Endothelial cell of umbilical vein (primary cell): ENCODE measurements at places on chromosomes 5 and 9. TPM values are rescaled to one million over a fixed set of nuclear protein-coding genes. Genes with fewer than 3 reads are reported as not detected.
A peak's percentile ranks its signal among the peaks of the same experiment; 100 is the strongest.

DNA sequence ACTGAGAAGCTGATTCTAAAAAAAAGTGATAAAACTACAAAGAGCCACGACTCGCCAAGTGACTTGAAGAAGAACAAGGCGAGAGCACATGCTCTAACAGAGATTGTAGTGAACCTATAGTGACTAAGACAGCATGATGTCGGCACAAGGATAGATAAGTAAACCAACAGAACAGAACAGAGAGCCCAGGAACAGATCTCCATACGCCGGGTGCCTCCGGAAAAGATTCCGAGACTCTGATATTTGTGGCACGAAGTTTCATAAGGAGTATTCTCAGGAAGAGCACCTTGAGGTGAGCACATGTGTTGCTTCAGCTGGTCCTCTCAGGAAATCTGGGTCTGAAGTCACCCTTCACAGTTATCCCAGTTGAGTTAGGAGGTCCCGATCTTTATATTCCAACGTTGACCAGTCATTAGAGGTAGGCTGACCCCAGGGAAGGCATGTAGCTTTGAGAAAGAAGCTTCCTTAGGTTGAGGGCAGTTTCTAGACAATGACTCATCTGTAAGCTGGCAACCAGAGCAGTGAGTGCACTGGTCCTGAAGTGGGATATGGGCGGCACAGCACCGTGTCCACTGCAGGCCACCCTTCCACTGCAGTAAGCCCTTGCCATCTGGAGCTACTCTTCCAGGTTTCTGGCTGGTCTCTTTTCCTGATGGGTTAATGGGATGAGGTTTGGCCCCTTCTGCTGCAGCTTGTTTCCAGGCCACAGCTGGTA lies 13.6 kb upstream of the CLK4 start:
- DNase-seq = no peak

- no peak for DNase-seq
These were observed 222.3 kb downstream of the ARRDC3 start for GRCh38 chr5:91160714-91161285.

GRCh38 chr9:5838884-5839571 lies 6.1 kb upstream of the ERMP1 start:
- peak; percentile 55 for DNase-seq

DNA sequence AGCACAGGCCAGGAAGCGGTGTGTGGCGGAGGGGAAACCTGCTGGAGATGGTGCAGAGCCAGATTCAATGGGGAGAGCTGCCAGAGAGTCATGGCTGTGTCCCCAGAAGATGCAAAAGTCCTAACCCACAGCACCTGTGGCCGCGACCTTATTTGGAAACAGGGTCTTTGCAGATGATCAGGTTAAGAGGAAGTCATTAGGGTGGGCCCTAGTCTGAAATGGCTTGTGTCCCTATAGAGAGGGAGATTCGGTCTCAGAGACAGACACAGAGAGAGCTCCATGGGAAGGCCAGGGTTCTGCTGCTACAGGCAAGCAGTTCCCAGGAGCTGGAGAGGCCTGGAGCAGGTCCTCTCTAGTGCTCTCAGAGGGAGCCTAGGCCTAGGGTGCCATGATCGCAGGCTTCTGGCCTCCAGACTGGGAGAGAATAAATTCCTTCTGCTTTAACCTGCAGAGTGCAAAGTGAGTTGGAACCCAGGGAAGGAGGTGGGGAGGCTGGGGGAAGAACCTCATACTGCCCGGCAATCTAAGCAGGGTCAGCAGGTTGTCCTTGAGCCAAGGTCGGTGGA lies 1.9 kb upstream of the LPCAT1 start:
- no peak for DNase-seq

DNA sequence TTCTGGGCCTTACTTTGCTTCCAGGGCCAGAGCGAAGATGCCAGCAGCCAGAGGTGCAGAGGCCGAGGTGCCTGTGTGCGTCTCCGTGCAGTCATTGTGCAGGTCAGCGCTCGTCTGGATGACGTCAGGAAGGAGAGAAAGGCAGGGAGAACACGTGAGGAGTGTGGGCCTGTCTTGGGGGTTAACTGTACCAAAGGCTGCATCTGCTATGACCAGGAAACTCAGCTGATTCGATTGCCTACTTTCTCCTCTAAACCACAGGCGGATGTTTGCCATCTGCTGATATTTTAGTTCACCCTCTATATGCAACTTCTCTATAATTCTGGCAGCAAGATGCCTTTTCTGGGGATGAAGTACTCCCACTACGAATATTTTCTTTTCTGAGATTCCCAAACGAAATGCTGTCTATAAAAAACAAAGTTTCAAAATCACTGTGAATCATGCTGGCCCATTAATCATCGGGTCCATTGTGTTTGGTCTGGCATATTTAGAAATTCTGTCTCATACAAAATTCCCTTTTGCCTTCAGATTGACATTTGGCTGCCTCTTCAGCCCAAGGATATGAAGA lies 24.8 kb downstream of the PCSK1 start:
- peak; percentile 89 for DNase-seq

DNA sequence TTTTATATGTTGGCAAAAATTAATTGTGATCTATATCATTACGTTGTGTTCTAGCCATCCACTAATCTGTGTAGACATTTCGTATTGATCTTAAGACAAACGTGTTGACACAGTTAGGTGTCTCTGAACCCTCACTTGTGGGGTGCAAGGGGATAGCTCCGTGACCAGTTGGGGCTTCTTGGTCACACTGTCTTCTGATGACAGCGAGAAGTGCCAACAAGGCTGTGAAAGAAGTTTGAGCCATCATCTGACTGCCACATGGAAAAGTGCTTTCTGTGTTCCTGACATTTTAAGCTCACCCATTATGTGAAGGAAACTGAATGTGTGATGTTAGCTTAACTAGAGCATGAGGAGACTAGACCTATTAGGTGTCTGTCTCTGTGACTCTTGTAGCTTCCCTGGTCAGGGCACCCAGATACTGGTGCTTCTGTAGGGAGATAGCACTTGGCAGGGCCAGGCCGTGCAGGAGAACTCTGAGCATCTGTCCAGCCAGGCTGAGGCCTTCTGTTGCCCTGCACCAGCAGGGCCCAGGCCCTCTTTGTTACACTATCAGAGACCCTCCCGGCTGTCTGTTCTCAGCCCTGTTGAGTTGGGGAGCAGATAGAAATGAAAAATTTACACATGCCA lies 52.8 kb upstream of the PHF2 start:
- no peak for DNase-seq

GRCh38 chr9:21985964-21986667 lies 8.1 kb downstream of the CDKN2A start:
- no peak for DNase-seq

DNA sequence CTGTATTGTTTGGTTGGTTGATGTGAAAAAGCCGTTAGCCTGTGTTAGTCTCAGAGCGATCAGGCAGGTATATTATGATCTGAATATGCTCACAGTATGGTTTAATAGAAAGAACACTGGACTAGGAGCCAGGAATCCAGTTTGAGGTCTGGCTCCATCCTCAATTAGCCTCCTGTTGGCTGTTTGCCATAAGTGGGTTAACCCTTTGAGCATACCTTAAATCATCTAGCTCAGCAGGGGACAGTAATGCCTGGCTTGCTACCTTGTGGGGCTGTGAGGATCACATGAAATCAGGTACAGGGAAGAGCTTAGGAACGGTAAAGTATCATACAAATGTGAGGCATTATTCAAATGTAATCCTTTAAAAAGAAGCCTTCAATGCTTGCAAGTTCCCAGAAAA lies 104.7 kb downstream of the CMYA5 start:
- DNase-seq = no peak

GRCh38 chr9:136626066-136626725 lies 36.5 kb upstream of the EGFL7 start:
- no peak for DNase-seq

- no peak for DNase-seq
These were observed 10.1 kb upstream of the FSD1L start for GRCh38 chr9:105437704-105438103.

GRCh38 chr9:124050955-124051354 lies 39.4 kb downstream of the LHX2 start:
- DNase-seq = no peak

GRCh38 chr9:71364186-71364955 lies 242.9 kb upstream of the TRPM3 start:
- DNase-seq = no peak

- peak; percentile 40 for DNase-seq
These were observed 2.7 kb upstream of the NSMF start for GRCh38 chr9:137461663-137462395.

- DNase-seq = no peak
These were observed 319.3 kb upstream of the RPS23 start for GRCh38 chr5:82597437-82597836.

DNA sequence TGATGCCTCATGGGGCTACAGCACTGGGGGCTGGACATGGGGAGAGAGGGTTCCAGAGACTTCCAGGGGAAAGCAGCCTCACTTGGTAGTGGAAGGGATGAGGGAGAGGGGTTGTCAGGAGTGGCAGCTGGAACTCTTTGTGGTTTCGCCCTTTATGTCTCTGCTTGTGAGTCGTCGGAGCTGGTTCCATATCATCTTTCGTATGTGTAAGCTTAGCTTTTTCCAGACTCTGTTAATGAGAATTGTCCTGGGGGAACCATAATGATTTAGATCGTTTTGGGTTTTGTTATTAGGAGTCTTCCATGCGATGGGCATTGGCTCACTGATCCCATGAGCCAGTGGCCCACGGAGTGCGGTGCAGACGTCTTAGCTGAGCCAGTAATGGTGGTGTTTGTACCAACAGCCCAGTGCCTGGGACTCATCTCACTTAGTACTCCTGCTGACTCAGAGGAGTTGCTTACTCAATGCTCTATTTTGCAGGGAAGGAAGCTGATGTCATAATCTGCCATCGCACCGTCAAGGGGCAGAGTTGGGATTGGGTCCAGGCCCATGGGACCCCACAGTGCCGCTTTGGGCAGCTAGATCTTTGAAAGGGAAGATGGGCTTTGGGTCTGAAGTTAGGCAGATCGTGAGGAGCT lies 48.5 kb downstream of the NEK6 start:
- DNase-seq = peak; percentile 81

Gene MSMP
- polyA plus RNA-seq = 23.5 and 29.0 TPM in 2 replicates

Gene AGXT2
- polyA plus RNA-seq = not detected in 2 replicates

Gene GPR151
- polyA plus RNA-seq = 0.06 and 0.08 TPM in 2 replicates

Gene MEIKIN
- not detected in 2 replicates for polyA plus RNA-seq

Gene PCDHB3
- polyA plus RNA-seq = 0.11 and 0.22 TPM in 2 replicates

Gene TOR2A
- polyA plus RNA-seq = 23.9 and 28.8 TPM in 2 replicates
